K562 (cell line): ENCODE measurements at places on chromosomes 4 and X.

GRCh38 chr4:31545755-31546154 lies 825.6 kb downstream of the PCDH7 start:
- DNase-seq: no peak
- H3K4me3 ChIP-seq: no peak overlapping the region
- no peaks in the 10 kb centered on the region for H3K4me1 ChIP-seq

GRCh38 chr4:112808001-112808400 lies 171.1 kb downstream of the LARP7 start:
- DNase-seq: no peak
- H3K27me3 ChIP-seq: no peaks in the 10 kb centered on the region; the same call in 1 of the 2 replicates
- H3K4me3 ChIP-seq: no peak overlapping the region

DNA sequence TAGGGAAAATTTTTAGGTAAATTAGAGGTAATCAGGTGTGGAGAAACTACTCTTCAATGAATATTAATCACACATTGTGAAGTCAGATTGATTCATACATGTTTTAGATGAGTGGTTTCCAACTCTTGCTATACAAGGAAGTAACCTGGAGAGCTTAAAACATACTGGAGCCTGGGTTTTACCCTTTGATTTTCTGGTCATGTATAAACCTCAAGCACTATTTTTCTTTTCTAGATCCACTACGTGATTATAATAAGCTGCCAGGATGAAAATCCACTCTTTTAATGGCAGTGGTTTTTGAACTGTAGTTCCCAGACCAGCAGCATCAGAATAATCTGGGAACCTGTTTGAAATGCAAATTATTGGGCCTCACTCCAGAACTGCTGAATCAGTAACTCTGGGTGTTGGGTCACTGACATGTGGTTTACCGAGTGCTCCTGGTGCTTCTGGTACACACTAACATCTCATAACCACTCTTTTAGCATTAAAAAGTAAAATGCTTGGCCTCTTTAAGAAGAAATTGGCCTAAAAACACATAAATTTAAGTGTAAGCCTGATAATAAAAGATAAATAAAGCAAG lies 63.4 kb downstream of the DCAF12L1 start:
- H3K36me3 ChIP-seq: no peaks in the 10 kb centered on the region
- H3K4me3 ChIP-seq: no peak overlapping the region
- no peaks in the 10 kb centered on the region for H3K27me3 ChIP-seq
- H3K4me1 ChIP-seq: no peaks in the 10 kb centered on the region
- DNase-seq: no peak
- no peak overlapping the region for H3K27ac ChIP-seq

- DNase-seq: no peak
- H3K27ac ChIP-seq: no peak overlapping the region
- no peak overlapping the region for H3K4me3 ChIP-seq
- H3K27me3 ChIP-seq: no peaks in the 10 kb centered on the region
- H3K36me3 ChIP-seq: no peaks in the 10 kb centered on the region
These were observed 8.6 kb downstream of the PJA1 start for GRCh38 chrX:69156638-69157037.

DNA sequence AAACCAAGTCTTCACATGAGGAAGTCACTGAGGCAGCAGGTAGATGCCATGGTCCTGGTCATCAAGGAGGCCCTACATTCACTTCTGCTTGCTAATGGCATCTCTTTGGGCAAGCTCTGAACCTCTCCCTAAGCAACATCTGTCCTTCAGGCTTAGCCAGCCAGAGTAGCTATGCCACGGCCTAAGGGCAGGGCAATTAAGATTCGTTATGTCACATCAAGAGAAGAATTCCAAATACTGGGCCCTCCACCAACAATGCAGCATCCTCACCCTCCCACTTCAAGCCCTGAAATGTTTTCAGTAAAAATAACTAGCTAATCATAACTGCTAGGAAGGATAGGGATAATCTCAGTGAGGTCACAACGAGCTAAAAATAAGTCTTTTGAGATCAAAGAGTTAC lies 120.7 kb upstream of the HCCS start:
- no peak for DNase-seq
- no peak overlapping the region for H3K4me3 ChIP-seq
- no peaks in the 10 kb centered on the region for H3K4me1 ChIP-seq
- H3K27ac ChIP-seq: no peak overlapping the region
- no peaks in the 10 kb centered on the region for H3K27me3 ChIP-seq

DNA sequence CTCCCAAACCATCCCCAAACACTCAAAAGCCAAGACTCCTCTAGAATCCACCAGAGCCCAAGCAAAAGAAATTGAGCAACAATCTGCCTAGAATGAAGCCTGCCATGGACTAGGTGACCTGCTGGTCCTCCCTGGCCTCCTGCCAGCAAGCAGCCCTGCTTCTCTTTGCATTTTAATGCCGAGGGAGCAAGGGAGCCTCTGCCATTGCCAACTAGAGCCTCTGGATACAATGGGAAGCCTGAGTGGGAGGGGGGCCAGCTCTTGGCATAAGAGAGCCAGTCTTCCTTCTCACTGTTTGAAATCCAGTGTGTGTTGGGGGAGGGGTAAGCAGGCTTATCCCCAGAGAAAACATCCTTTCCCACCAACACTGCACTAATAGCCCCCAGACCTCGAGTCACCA lies 1.5 kb upstream of the GDPD2 start:
- H3K27ac ChIP-seq: no peak overlapping the region
- no peaks in the 10 kb centered on the region for H3K4me1 ChIP-seq
- H3K27me3 ChIP-seq: no peaks in the 10 kb centered on the region; the same call in 1 of the 2 replicates
- DNase-seq: no peak

- H3K27me3 ChIP-seq: no peaks in the 10 kb centered on the region
- no peak for DNase-seq
These were observed 186.7 kb downstream of the TENM3 start for GRCh38 chr4:182429896-182430295.

GRCh38 chr4:169931964-169932363 lies 94.2 kb downstream of the MFAP3L start:
- H3K27ac ChIP-seq: no peak overlapping the region
- H3K27me3 ChIP-seq: no peaks in the 10 kb centered on the region; the same call in 1 of the 2 replicates
- no peaks in the 10 kb centered on the region for H3K36me3 ChIP-seq

GRCh38 chr4:127685292-127685691 lies 44.9 kb upstream of the SLC25A31 start:
- no peak overlapping the region for H3K4me3 ChIP-seq
- no peaks in the 10 kb centered on the region for H3K27me3 ChIP-seq
- no peaks in the 10 kb centered on the region for H3K4me1 ChIP-seq
- DNase-seq: no peak

DNA sequence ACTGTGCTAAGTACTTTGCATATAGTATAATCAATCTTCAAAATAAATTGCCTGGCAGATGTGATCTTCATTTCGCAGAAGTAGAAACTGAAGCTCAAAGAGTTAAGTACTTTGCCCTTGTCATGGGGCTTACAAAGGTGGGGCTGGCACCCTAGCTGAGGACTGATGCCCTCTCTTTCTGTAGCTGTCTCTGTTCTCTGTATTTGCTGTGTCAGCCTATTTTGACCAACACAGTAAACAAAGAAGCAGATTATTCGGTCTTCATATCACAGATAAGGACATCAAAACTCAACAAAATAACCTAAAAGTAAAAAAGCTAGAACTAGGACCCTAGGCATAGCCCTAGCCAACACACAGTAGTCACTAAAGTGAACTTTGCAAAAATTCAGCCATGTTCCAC lies 570.5 kb upstream of the TENM3 start:
- H3K27me3 ChIP-seq: no peaks in the 10 kb centered on the region
- no peaks in the 10 kb centered on the region for H3K4me1 ChIP-seq

GRCh38 chr4:174674305-174674840 lies 152.1 kb upstream of the HPGD start:
- H3K36me3 ChIP-seq: peaks cover under 1% of the 10 kb centered on the region; the same call in 1 of the 3 replicates
- peak overlapping the region; percentile 8; the same call in 2 of the 3 replicates for H3K27ac ChIP-seq

- H3K4me3 ChIP-seq: no peak overlapping the region
- no peaks in the 10 kb centered on the region for H3K36me3 ChIP-seq
- H3K27ac ChIP-seq: no peak overlapping the region
These were observed 31.3 kb upstream of the TFDP3 start for GRCh38 chrX:133249266-133250058.

- no peaks in the 10 kb centered on the region for H3K36me3 ChIP-seq
- no peak overlapping the region for H3K4me3 ChIP-seq
- H3K27ac ChIP-seq: no peak overlapping the region
These were observed 414.4 kb downstream of the SMARCA1 start for GRCh38 chrX:129108936-129109335.

DNA sequence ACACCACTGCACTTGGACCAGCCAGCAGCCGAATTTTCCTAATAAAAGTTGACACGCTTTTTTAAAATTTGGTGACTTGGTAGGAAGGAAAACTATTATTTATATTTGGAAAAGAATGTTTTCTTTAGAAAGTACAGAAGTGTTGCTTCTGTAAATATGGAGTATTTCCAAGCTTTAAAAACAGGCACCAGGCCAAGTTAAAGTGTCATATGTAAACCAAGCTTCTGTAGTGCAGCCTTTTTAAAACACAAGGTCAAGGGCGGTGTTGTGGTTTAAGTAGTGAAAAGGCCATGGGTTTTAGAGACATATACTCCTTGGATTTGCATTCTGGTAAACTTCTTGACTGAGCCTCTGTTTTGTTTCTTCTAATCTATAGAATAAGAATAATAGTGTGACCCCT lies 62.7 kb downstream of the TRIM2 start:
- H3K27ac ChIP-seq: no peak overlapping the region
- no peaks in the 10 kb centered on the region for H3K4me1 ChIP-seq
- DNase-seq: no peak
- H3K27me3 ChIP-seq: peaks cover 13% of the 10 kb centered on the region

DNA sequence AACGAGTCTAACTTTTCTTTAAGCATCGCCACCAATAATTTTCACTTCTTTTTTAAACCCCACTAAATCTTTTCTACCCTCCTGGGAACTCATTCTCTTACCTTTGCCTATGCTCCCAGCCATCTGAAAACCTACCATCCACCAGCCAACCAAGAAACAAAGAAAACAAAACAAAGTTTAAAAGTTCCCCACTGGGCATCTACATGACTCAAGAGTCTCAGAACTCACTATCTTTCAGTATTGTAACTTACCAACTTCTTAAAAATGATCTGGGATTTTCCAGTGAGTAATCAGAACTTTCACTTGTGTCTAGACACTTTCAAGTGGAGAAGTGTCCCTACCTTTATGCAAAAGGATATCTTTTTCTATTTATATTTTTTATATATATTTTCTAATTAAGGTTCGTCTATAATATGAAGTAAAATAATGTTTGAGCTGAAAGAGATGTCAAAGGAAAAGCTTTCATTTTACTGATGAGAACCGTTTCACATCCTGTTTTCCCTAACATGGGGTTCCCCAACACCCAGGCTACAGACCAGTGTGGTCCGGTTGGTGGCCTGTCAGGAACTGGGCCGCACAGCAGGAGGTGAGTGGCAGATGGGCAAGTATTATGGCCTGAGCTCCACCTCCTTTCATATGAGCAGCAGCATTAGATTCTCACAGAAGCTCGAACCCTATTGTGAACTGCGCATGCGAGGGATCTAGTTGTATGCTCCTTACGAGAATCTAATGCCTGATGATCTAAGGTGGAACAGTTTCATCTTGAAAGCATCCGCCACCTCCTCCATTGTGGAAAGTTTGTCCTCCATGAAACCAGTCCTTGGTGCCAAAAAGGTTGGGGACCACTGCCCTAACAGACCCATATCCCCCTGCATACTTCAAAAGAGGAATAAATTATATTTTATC lies 9.8 kb upstream of the TIGD2 start:
- peaks cover 5% of the 10 kb centered on the region; the same call in 2 of the 3 replicates for H3K27me3 ChIP-seq
- no peak for DNase-seq
- no peak overlapping the region for H3K27ac ChIP-seq
- no peaks in the 10 kb centered on the region for H3K36me3 ChIP-seq
- H3K4me1 ChIP-seq: no peaks in the 10 kb centered on the region
- no peak overlapping the region for H3K4me3 ChIP-seq

DNA sequence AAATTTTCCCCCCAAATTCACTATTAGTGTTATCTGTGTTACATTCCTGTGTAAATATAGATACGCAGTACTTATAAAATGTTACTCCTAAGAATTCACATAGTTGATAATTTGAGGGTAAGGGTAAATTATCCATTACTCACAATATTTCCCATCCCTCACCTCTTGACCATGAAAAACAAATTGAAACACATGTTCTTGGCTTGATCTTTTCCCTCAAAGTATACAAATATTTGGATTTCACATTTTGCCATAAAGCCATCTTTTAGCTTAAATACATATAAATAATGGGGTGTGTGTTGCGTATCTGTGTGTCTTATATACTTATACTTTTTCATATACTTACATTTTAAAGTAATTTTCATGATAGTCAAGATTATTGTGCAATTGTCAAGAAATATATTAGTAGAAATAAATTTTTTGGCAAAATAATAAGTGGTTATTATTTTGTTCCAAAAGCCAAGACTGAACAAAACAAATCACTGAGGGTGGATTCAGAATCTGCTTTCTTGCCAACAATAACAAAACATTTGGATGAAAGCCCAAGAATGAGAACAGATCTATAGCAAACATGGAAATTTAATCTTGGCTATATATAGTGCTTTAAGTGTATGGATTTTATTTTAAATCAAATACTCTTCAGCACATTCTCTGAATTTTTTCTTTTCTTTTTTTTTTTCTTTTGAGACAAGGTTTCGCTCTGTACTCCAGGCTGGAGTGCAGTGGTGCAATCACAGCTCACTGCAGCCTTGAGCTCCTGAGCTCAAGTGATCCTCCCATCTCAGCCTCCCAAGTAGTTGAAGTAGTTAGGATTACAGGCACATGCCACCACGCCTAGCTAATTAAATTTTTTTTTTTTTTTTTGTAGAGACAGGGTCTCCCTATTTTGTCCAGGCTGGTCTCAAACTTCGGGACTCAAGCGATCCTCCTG lies 48.5 kb upstream of the PRSS48 start:
- no peak overlapping the region for H3K27ac ChIP-seq
- H3K27me3 ChIP-seq: peaks cover 5% of the 10 kb centered on the region; the same call in 1 of the 3 replicates
- H3K36me3 ChIP-seq: no peaks in the 10 kb centered on the region
- DNase-seq: no peak
- no peaks in the 10 kb centered on the region for H3K4me1 ChIP-seq
